Urinary bladder (tissue), 4 donors: ENCODE measurements at places on chromosomes 1 and 21. TPM values are rescaled to one million over a fixed set of nuclear protein-coding genes. Genes with fewer than 3 reads are reported as not detected.

CDCA8 gene
- polyA plus RNA-seq = 1.3 TPM

CYP4X1 gene
- polyA plus RNA-seq = 1.8 TPM

PLPPR4 gene
- 25.4 TPM for polyA plus RNA-seq

NOS1AP gene
- 0.92 TPM for polyA plus RNA-seq

OR2T11 gene
- not detected for polyA plus RNA-seq

UBXN10 gene
- 3.2 TPM for polyA plus RNA-seq

DIPK1A gene
- polyA plus RNA-seq = 22.8 TPM

F13B gene
- polyA plus RNA-seq = 0.05 TPM

PLA2G5 gene
- polyA plus RNA-seq = 31.9 TPM

FMO5 gene
- 4.8 TPM for polyA plus RNA-seq

DRAXIN gene
- polyA plus RNA-seq = 0.01 TPM

RAVER2 gene
- 7.2 TPM for polyA plus RNA-seq

PRR9 gene
- not detected for polyA plus RNA-seq

UMODL1 gene
- not detected for polyA plus RNA-seq

ETNK2 gene
- polyA plus RNA-seq = 25.8 TPM

OPTC gene
- 0.05 TPM for polyA plus RNA-seq

SPRR1B gene
- not detected for polyA plus RNA-seq

C1orf87 gene
- not detected for polyA plus RNA-seq

LAMC2 gene
- 2.5 TPM for polyA plus RNA-seq

PTAFR gene
- polyA plus RNA-seq = 5.3 TPM

TSPEAR gene
- polyA plus RNA-seq = 0.03 TPM

HHAT gene
- 3.3 TPM for polyA plus RNA-seq

PEX19 gene
- 55.0 TPM for polyA plus RNA-seq

KIAA0319L gene
- 18.3 TPM for polyA plus RNA-seq

SAMD11 gene
- 23.3 TPM for polyA plus RNA-seq
